Kidney capillary endothelial cell (primary cell): ENCODE measurements at places on chromosomes 6 and 20.

- DNase-seq = no peak
Measured at GRCh38 chr20:23224806-23225205, 125.8 kb upstream of the NXT1 start.

- DNase-seq = no peak
Measured at GRCh38 chr6:74853991-74854390, 351.9 kb downstream of the COL12A1 start.

GRCh38 chr20:53811577-53811976 lies 217.9 kb upstream of the ZNF217 start:
- DNase-seq = no peak

GRCh38 chr6:104768906-104769305 lies 90.8 kb downstream of the HACE1 start:
- no peak for DNase-seq

- DNase-seq = peak; percentile 79
Measured at GRCh38 chr6:35148167-35148741, 7.1 kb upstream of the TCP11 start.

GRCh38 chr20:49559411-49560081 lies 8.4 kb downstream of the PTGIS start:
- DNase-seq = no peak

DNA sequence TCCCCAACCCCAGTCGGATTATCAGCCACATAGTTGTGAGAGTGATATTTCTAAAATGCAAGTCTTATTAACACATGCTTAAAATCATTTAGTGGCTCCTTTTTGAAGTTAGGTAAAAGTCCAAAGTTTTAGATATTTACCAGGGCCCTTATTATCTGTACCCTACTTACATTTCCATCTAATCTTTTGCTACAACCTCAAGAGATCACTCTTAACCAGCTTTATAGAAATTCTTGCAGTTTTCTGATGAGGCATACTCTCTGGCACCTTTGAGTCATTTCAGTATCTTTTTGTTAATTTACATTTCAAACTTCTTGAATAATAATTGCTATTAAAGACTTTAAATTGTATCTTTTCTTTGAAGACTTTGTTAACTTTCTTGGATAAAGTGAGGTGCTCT lies 453.3 kb downstream of the RFPL4B start:
- no peak for DNase-seq

- no peak for DNase-seq
Measured at GRCh38 chr6:21905531-21905930, 312.0 kb downstream of the SOX4 start.

DNA sequence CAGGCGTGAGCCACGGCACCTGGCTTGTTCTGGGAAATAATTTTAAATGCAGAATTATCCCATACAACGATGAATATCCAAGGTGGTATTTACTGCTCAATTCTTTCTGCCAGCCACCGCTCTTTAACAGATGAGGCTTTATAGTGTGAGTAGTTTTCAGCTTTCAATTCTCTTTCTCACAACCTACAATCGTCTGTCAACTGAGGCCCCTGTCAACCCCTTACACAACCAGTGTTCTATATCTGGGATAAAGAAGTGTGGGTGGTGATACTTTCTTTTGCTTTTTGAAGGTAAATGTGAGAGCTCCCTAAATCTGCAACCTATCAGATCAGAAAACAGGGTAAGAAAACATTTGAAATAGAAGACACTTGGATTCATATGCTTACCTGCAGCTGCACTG lies 22.5 kb downstream of the STAU1 start:
- no peak for DNase-seq

DNA sequence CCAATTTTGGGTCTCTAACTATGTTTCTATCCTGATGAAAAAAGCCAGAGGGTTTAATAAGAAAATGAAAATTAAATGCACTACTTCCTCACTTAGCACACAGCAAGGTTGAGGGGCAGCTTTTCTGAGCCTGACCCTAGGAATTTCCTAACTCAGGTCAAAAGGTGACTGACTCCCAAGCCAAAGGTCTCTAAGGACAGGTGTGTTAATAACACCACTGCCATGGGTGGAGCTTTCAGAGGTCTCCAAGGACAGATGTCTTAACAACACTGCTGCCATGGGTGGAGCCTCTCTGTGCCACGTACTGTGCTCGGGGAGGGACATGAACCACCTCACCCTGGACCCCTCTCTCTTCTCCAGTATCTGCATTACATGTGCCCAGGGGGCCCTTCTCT lies 339.2 kb downstream of the PRKN start:
- no peak for DNase-seq

- no peak for DNase-seq
Measured at GRCh38 chr20:40966516-40967185, 62.0 kb upstream of the TOP1 start.

- no peak for DNase-seq
Measured at GRCh38 chr20:57126481-57127092, 139.9 kb downstream of the BMP7 start.

DNA sequence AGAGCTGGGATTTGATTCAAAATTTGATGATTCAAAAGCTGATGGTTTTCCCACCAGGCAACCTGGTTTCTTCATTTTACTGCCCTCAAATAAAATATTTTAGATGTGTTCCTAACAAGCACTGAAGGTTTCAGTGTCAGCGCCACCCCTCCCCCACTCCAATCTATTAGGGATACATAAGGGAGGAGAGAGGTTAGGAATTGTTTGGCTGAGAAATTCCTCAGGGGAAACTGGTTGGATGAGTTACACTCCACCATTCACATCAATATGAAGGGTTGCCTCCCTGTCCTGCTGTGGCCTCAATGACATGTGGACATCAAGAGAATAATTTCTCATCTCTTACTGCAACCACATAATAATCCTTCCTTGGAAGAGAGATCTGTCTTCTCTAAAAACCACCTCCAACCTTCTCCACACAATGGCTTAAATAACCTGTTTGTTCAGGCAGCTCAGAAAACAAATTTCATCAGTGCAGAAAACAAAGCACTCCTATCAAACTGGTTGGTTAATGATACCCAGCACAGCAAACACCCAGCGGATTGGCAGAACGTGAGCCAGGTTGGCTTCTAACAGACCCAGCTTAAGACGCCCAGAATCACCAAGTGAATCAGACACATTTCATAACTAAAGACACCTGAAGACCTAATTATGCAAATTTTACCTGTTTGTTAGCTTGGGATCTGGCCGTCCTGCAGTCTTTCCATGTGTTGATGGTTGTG lies 136.0 kb upstream of the SGK1 start:
- DNase-seq = no peak

DNA sequence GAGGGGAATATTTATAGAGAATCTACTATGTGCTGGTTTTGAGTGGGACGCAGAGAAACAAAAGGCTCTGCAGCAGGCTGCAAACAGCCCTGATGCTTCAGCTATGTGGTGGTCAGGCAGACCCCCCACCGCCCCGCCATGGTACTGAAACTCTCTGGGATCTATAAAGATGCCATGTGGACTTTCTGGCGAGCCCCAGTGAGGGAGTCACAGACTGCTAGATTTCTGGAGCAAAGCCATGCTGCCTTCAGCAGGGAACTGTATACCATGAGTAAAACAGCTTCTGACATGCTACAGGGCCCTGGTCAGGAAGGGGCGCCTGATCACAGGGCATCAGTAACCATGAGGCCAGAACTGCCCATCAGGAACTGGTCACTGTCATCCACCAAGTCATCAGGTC lies 19.2 kb upstream of the BPIFB1 start:
- no peak for DNase-seq

- no peak for DNase-seq
Measured at GRCh38 chr6:51738614-51739013, 348.8 kb downstream of the PKHD1 start.

- no peak for DNase-seq
Measured at GRCh38 chr6:37557645-37558114, 58.0 kb upstream of the CCDC167 start.

- DNase-seq = no peak
Measured at GRCh38 chr6:166023273-166023989, 144.2 kb downstream of the TBXT start.

DNA sequence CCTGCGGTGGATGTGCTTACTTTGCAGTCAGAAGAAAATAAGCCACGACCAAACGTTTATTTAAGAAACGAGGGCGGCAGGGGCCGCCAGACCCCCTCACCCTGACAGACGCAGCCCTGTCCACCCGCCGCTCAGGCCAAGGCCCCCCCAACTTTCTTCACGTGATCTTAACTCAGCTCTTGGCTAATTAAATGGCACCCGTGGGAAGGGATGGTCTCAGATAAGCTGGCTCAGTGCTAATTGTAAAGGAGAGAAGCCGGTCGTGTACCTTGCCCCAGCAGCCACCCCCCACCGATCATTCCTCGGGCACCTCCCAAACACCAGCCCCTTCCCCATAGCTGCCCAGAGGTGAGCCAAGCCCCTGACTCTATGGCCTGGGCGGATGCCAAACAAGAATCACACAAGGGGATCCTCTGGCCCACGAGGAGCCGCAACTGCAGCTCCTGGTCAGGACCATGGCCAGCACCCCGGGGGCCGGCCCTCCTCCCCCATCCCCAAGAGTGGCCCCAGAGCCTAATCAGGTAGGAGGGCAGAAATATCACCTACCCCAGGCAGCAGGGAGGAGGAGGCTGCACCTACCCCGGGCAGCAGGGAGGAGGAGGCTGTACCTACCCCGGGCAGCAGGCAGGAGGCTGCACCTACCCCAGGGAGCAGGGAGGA lies 11.2 kb downstream of the KCNQ2 start:
- no peak for DNase-seq

- DNase-seq = peak; percentile 53
Measured at GRCh38 chr6:132357120-132357519, 44.2 kb downstream of the MOXD1 start.

DNA sequence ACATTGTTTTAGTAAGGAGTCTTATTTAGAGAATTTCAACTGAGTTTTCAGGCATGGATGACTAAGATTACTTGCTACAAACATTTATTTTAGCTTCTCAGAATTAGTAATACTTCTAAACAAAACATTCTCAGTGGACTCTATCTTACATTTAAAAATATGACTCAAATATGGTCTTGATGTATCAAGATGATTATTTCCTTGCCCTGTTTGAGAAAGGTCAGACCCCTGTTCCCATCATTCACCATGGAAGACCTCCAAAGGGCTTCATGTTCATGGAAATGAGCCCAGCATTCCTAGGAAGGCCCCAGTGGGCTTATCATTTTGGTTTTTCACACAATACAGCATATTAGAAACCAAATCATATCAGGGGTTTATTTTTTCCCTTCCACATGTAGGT lies 24.6 kb upstream of the TRPC4AP start:
- DNase-seq = no peak

GRCh38 chr6:39593646-39594045 lies 131.6 kb downstream of the KIF6 start:
- no peak for DNase-seq
